ENCODE measurements at places on chromosomes 3 and 15.

- no peak for DNase-seq
Measured at GRCh38 chr3:125126323-125126722, 70.5 kb upstream of the HEG1 start.

GRCh38 chr3:153746211-153746610, 375.0 kb upstream of the ARHGEF26 start:
- DNase-seq, result no peak

GRCh38 chr3:61443886-61444285, 117.5 kb upstream of the PTPRG start:
- DNase-seq, result no peak

- DNase-seq, result no peak
Measured at GRCh38 chr3:127053979-127054378, 71.1 kb downstream of the PLXNA1 start.

DNA sequence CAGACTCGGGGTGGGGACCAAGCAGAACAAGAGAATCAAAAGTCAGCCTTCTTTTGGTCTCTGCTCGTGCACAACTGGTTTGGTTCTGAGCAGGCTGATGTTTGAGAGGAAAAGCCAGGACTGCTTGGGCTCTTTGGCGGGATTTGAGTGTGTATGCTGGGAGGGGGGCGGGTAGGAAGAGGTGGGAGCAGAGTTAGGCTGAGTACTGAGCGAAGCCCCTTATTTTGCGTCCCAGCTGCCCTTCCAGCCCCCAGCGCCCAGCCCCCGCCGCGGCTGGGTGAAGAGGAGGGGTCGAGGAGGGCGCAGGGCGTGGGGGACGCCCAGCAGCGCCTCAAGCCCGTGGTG, 153.5 kb upstream of the GOLIM4 start:
- peak; percentile 25 for DNase-seq
